Renal pelvis (tissue), 12 donors: ENCODE measurements at places on chromosomes 7 and 10.
A peak's percentile ranks its signal among the peaks of the same experiment; 100 is the strongest.

- no peak for DNase-seq
Measured at GRCh38 chr7:16479591-16479990, 14.1 kb upstream of the SOSTDC1 start.

GRCh38 chr7:118575393-118575948 is 351.0 kb downstream of the ANKRD7 start:
- no peak for DNase-seq

GRCh38 chr10:13765641-13766341 is 179.0 kb downstream of the PRPF18 start:
- DNase-seq: peak; percentile 61

GRCh38 chr10:28444031-28444430 is 88.9 kb upstream of the WAC start:
- DNase-seq: no peak

DNA sequence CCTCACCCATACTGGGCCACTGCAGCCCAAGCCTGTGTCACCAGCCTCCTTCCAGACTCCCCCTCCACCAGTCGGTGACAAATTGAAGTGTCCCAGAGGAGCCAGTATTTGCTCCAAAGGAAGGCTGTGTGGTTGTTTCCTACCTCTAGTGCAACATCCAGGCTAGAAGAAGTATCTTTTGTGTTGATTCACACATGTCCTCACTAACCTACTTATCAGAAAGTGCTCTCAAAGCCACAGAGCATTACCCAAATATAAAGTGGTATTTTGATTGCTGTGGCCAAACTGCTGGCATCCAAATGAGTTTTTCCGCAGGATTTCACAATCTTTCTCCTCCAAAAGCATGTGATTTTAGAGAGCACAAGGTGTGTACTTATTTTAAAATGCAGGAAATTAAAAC is 134.8 kb downstream of the CUL2 start:
- no peak for DNase-seq

GRCh38 chr7:41459183-41459582 is 243.7 kb downstream of the INHBA start:
- DNase-seq: no peak

DNA sequence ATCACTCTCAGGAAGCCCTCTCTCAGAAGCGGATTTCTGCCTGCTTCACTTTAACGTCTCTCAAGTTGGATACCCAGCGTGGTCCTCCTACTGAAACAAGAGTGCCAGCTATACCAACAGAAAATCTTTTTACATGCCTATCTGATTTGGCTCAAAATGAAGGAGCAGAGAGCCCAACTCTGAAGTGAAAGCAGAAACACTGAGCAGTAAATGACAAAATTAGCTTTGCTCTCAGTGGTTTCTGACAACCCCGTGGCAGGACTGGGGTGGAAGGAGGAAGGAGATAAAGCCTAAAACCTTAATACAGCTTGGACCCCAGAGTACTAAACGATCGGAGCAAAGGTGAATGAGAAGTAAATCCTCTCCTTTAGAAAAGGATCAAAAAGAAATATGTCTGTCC is 25.1 kb upstream of the GPR37 start:
- no peak for DNase-seq

GRCh38 chr7:43530553-43531410 is 52.1 kb upstream of the STK17A start:
- DNase-seq: no peak

GRCh38 chr7:89584896-89585295 is 569.4 kb upstream of the STEAP1 start:
- no peak for DNase-seq

DNA sequence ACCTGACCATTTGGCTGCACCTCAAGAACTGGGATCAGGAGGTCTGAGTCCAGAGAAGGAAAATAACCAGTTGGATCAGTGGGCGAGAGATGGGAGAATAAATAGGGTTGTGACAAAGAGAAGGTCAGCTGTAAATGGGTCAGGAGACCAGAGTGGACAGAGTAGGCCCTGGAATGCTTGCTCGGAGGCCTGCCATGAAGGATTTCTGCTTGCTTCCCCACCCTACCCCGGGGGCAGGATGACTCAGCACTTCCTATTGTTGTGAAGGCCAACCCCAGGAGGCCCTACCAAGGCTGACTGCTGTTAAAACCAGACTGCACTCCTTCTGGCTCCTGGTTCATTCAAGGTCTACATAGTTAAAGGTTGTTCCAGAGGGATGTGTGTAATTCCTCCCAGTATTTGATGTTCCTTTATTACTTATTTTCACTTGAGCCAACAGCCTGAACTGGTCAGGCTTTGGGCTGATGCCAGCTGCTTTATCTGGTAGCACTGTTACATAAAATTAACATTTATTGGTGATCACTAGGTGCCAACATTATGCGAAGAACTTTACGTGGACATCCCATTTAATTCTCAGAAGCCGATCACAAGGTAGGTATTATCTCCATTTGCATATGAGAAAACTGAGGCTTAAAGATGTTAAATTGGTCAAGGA is 27.3 kb upstream of the IFRD1 start:
- DNase-seq: peak; percentile 16
